ENCODE measurements at places on chromosomes 12 and 14.
A peak's percentile ranks its signal among the peaks of the same experiment; 100 is the strongest.

- no peak for DNase-seq
These were observed 168.9 kb upstream of the NOVA1 start for GRCh38 chr14:26766726-26767125.

GRCh38 chr14:45810152-45810872 is 557.3 kb upstream of the MIS18BP1 start:
- no peak for DNase-seq

DNA sequence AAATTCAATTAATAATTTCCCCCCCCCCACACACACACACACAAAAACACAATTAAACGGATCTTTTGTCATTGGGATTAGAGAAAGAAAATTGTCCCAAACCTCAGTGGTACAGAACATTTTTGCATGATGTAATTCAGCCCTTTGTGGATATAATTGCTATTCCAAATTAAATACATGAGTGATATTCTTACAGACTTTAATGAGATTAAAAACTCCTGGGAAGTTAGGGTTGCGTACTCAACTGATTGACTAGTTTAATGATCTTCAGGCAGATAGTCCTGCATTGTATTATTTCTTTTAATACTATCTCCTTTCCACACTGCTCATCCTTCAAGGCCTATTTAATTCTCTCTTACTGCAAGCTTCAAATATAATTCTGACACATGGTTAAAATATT is 711.8 kb upstream of the LRFN5 start:
- DNase-seq, result no peak

GRCh38 chr14:99633918-99634317 is 11.0 kb upstream of the HHIPL1 start:
- no peak for DNase-seq

- DNase-seq, result peak; percentile 60
These were observed 21.3 kb downstream of the FKBP11 start for GRCh38 chr12:48903982-48904411.

DNA sequence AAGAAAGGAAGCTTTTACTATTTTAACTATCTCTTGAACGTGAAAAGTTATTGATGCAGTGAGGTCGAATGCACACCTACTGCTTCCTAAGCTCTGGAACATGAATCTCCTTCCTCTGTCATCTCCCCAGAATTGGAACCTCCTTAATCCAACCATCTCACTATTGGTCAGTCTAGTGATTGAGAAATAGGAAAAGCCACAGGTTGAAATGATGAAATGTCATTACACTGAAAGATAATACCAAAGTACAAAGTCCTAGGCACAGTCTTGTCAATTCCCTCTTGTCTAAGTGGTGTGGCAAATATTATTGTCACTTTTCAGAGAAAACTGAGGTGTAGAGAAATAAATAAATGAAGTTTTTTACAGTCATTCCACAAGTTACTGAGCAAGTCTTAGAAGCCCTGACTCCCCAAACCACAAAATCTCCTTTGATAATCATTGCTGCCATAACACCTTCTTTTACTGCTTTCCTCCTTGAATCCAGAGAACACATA is 19.5 kb upstream of the HIGD1C start:
- no peak for DNase-seq

GRCh38 chr14:23929822-23930294 is 23.7 kb upstream of the DHRS4 start:
- peak; percentile 4 for DNase-seq

DNA sequence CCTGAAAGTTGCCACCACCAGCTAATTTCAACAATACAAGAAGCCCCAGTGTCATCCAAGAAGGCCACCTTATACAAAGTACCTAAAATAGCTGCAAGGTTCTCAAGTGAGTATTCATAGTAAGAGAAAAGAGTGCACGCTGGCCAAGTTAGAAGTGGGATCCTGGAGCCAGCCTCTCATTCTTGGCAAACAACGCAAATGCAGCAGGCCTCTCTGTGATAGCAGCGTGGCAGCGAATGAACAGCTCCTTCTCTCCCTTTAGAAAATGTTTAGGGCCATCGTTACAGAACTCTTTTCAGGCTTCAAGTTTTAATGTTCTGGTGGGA is 78.0 kb upstream of the IFNG-AS1 start:
- no peak for DNase-seq

- DNase-seq, result no peak
These were observed 141.9 kb upstream of the PLEKHG7 start for GRCh38 chr12:92560713-92561542.

Data from brain pericyte (primary cell).